ENCODE measurements at places on chromosomes 2 and 18. TPM values are rescaled to one million over a fixed set of nuclear protein-coding genes. Genes with fewer than 3 reads are reported as not detected.

- no peak for DNase-seq
Measured at GRCh38 chr2:199364153-199364552, 93.6 kb downstream of the SATB2 start.

DNA sequence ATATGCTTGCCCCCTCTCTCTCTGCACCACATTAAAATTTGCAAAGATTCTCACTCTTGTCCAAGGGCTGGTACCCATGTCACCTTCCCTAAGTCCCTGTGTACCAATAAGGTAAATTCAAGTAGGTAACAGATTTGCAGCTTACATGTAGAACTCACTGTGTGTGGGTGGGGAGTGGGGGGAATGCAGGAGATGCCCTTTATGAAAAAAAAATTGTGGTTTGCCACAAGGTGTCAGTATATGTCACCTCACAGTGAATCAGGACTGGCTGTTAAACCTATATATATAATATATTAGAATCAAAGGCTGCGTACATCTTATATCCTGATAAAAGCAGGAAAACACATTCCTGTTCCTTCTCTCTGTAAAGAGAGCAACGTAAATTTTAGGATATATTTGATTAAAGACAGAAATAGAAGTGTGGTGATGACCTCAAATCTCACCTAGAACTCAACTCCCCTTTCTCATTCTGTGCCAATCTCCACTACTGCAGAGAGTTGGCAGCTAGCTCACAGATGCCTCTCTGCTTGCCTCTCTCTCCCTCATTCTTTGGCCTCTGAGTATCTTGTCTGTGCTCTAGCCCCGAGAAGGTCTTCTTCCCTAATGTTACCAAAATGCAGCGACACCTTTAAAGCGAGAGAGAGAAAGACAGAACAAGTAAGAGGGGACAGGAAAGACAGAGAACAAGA, 536 bp downstream of the XDH start:
- DNase-seq, result peak; percentile 50

DNA sequence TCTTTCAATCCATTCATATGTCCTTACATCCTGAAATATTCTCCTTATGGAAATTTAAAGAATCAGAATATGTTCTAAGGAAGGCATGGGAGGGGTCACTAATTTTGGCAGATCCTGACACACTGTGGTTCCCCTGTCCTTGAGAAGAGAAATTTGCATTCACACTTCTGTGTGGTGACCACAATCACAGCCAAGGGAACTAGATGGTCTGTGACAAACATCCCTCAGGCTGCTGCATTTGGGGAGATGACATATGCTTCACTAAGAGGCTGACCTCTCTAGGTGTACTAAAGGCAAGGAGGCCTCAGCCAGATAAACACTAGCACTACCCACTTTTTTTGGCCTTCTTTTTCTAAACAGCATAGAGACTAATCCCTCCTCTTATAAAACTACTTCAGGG, 129.6 kb downstream of the MREG start:
- no peak for DNase-seq

GRCh38 chr2:235333076-235333475, 160.8 kb upstream of the AGAP1 start:
- no peak for DNase-seq

DNA sequence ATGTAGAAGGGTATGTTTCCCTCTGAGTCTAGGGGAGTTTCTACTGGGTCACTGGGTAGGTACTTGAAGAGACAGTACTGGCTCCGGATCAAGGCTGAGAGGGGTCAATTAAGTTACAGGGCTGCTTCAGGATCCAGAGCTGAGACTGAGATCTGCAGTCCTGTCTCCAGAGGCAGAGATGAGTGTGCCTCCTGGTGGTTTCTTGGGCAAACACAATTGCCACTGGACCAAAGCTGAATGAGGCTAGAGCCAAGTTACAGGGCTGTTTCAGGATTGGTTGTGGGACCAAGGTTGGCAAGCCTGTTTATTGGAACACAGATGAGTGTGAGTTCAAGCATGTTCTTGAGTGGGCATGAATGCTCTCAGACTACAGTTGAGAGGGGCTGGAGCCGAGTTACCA, 157.9 kb downstream of the ADCYAP1 start:
- DNase-seq, result no peak

DNA sequence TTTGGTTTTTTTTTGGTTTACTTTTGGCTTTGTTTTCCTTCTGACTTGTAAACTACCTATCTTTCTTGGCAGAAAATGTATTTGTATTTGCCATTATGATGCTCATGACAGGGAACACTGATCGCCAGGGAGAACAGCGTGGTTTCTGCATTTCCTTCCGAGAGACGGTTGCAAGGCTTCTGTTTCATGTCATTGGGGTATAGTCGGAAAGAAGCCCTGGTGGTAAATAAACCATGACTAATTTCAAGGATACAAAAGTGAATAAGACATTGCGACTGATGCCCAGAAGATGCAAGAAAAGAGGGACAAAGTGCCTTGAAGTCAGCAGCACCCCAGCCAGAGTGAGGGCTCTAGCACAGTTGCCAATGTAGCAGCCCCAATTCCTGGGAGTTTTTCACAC, 4.2 kb upstream of the CAPN14 start:
- no peak for DNase-seq

DNA sequence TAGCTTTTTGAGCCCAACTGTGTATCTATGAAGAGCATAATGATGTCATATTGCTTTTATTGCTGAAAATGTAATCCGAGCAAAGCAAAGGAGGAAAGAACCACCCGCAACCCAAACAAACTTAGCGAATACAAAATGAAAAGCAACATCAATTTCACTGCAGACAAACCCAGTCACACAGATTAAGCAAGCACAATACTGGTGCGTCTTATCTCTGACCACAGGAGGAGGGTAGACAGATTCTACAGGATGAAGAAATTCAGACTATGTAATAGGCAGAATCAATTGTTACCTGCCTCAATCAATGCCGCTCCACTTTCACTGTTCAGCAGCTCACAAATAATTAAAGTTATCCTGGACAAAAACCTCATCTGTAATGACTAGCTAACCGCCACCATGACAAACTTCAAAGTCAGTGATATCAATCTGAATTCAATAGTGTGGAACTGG, 115.5 kb upstream of the SP3 start:
- DNase-seq, result no peak

- no peak for DNase-seq
Measured at GRCh38 chr2:217725409-217725808, 277.4 kb downstream of the TNS1 start.

- DNase-seq, result no peak
Measured at GRCh38 chr18:56468396-56468795, 170.0 kb downstream of the TXNL1 start.

DNA sequence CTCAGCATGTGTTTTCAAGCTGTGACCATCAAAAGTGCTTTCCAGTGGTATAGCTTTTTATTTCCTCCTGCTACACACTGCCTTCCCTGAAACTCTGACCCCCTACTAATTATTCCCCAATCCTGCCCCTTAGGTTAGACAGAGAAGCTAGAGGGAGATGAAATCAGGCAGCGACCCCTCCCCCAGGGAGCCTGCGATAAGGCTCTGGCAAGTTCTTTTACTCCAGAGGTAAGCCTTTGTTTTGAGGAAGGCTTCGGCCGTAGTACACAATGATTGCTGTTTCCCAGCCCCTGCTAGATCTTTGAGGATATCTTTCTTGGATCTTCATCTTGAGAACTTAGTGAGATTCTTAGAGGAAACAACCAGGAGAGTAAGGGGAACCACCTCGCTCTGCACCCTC, 33.5 kb upstream of the NOL4 start:
- no peak for DNase-seq

- DNase-seq, result no peak
Measured at GRCh38 chr18:63097178-63097577, 222.4 kb downstream of the BCL2 start.

DNA sequence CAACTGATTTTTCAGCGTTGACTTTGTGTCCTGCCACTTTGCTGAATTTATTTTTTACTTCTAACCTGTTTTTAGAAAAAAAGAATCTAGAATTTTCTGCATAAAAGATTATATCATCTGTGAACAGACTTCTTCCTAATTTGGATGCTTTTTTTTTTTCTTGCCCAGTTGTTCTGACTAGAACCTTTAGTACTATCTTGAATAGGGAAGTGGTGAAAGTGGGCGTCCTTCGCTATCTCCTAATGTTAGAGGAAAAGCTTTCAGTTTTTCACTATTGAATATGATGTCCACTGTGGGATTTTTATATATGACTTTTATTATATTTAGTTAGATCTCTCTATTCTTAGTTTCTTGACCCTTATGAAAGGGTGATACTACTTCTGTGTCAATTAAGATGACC, 25.7 kb upstream of the KCNJ13 start:
- no peak for DNase-seq

Gene ARHGEF4
- total RNA-seq, result not detected

Gene CNDP1
- total RNA-seq, result not detected

Gene SRD5A2
- total RNA-seq, result 0.04 TPM

Gene C1QL2
- total RNA-seq, result not detected

All from Karpas-422 (cell line).